Fibroblast of skin of scalp (primary cell): ENCODE measurements at places on chromosomes 2 and 18.

DNA sequence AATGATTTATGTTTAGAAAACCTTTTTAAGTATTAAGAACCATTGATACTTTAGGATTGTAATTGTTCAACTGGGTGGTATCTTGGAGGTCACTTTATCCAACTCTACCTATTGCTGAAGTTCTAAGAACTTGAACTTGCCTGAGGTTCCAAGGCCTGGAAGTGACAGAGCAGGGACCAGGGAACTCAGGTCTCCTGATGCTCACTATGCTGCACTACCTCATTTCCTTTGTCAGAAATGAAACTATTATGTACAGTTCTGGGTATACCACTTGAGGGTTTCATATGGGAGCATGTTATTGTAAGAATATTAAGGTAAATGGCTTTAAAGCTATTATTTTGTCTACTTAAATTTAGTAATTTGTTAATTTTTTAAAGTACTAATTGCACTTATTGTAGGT is 3.0 kb downstream of the MBD5 start:
- no peak for DNase-seq

- DNase-seq: no peak
Measured at GRCh38 chr2:179602452-179602851, 259.0 kb downstream of the ZNF385B start.

GRCh38 chr2:120849278-120849677 is 113.6 kb downstream of the GLI2 start:
- no peak for DNase-seq

DNA sequence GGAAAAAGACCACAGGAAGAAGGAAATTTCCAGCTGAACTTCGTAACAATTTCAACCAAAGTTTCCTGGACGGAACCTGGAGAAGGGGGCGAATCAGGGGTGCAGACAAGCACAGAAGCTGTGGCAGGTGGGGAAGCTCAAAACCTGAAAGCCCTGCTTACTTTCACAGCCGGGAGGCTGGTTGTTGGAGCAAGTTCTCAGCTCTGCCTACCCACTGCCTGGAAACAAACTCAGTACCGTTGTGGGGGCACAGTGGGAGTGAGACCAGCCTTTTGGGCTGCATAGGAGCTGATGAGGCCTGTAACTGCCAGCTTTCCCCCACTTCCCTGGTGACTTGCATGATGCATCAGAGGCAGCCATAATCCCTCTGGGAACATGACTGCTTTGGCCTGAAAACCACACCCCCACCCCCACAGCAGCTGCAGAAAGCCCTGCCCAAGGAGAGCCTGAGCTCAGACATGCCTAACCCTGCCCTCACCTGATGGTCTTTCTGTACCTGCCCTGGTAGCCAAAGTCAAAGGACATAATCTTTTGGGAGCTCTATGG is 207.0 kb upstream of the VWC2L start:
- peak; percentile 54 for DNase-seq

- DNase-seq: no peak
Measured at GRCh38 chr2:98545591-98545990, 62.7 kb downstream of the COA5 start.

DNA sequence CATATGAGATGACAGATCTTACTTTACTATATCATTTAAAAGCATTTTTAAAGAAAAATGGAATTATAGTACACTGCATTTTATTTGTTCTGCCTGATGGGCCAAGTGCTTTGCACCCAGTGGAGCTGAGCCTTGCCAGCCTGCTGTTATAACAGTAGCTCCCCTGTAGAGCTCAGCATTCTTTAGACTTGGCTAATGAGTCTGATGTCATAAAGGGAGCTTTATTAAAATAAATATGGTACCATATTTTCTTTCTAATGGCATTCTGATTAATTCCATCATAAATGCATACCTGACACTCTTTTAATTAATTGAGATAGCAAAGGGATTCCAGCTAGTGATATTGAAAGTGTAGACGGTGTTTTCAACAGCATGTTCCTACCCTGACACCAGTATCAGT is 40.7 kb downstream of the PARD3B start:
- peak; percentile 7 for DNase-seq

- DNase-seq: no peak
Measured at GRCh38 chr2:17879913-17880274, 1.4 kb downstream of the KCNS3 start.

GRCh38 chr2:88590998-88591613 is 36.2 kb downstream of the EIF2AK3 start:
- peak; percentile 69 for DNase-seq

- DNase-seq: no peak
Measured at GRCh38 chr2:238238766-238239542, 884 bp downstream of the HES6 start.

- DNase-seq: no peak
Measured at GRCh38 chr2:212180408-212181083, 358.1 kb downstream of the ERBB4 start.

- DNase-seq: no peak
Measured at GRCh38 chr2:134667541-134667940, 51.3 kb downstream of the TMEM163 start.

DNA sequence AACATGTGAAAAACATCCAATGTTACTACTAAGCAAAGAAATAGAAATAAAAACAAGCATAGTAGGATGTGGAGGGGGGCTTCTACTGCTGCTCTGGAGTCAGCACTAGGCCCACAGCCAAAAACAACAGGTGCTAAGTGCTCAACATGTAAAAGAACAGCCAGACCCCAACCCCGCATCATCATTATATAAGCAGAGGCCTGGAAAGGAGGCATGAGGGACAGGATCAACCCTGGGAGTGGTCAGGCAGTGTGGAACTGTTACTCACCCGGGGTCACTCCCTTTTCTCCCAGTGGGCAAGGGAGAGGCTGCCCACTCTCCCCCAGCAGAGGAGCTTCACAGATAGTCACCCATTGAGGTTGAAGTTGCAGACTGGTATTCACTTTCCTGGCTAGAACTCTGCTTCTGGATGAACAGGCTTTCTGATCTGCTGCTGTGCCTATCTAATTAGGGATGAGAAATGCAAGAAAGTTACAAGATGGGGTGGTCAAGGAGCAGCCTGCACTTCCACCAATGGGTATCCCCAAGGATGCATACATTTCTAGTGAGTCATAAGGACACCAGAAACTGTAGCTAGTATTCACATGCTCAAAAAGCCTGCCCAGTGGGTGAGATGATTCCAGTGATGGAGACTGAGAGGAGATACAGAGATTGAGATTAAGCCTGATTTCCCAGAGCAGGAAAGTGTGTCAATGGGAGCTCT is 480.1 kb upstream of the TCF4 start:
- peak; percentile 90 for DNase-seq

GRCh38 chr2:207902821-207903220 is 122.5 kb downstream of the PLEKHM3 start:
- no peak for DNase-seq

DNA sequence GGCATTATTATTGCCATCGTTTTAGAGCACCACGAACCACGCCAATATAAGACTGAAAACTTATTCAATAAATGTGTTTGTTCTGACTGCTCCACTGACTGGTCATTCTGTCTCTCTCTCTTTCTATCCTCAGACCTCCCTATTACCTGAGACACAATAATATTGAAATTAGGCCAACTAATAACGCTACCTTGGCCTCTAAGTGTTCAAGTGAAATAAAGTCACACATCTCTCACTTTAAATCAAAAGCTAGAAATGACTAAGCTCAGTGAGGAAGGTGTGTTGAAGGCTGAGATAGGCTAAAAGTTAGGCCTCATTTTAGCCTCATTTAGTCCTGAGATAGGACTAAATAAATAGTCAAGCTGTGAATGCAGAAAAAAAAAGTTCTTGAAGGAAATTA is 38.8 kb downstream of the G6PC2 start:
- no peak for DNase-seq

DNA sequence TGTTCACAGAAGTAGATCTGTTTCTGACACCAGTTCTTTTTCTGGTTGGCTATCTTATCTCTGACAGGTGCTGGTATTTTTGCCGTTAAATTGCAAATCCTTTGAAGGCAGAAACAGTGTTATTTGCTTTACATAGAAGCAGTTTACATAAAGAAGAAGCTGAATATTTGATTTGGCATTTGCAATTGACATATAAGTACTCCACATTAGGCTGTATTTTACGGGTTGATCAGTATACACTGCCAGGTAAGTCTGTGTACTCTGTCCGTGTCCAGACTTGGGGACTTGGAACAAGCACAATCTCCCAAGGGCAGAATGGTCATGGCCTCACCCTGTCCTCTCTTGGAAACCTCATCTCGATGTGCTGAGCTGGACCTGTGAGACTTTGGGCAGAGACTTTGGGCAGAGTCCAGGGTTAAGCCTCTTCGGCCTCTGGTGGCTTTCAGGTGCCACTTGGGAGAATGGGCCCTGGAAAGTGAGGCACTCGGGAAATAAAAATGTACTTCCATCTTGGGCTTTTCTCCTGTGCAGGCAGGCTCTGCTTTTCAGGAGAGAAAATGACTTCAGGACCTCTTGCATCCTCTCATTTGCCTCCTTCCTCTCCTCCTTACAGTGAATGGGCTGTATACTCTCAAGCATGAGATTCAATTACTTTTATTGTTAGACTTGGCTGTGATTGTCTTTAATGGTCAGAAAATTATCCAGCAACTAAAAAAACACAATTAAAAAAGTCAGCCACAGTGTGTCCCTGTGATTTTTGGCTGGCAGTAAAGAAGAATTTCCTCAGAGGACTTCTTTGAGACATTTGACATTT is 108.5 kb downstream of the RAPGEF4 start:
- DNase-seq: no peak

DNA sequence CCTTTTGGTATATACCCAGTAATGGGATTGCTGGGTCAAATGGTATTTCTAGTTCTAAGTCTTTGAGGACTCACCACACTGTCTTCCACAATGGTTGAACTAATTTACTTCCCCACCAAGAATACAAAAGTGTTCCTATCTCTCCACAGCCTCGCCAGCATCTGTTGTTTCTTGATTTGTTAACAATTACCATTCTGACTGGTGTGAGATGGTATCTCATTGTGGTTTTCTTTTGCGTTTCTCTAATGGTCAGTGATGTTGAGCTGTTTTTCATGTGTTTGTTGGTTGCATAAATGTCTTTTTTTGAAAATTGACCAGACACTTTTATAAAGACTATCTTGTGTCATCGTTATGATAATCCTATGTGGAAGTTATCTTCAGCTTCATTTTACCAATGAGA is 16.0 kb upstream of the ATP8B1 start:
- no peak for DNase-seq

GRCh38 chr2:200318940-200319435 is 12.5 kb downstream of the SPATS2L start:
- no peak for DNase-seq

- DNase-seq: no peak
Measured at GRCh38 chr2:99727199-99727598, 237.4 kb upstream of the REV1 start.

- DNase-seq: no peak
Measured at GRCh38 chr18:22585333-22585732, 167.6 kb upstream of the CTAGE1 start.

- no peak for DNase-seq
Measured at GRCh38 chr2:23414106-23414505, 29.1 kb downstream of the KLHL29 start.

DNA sequence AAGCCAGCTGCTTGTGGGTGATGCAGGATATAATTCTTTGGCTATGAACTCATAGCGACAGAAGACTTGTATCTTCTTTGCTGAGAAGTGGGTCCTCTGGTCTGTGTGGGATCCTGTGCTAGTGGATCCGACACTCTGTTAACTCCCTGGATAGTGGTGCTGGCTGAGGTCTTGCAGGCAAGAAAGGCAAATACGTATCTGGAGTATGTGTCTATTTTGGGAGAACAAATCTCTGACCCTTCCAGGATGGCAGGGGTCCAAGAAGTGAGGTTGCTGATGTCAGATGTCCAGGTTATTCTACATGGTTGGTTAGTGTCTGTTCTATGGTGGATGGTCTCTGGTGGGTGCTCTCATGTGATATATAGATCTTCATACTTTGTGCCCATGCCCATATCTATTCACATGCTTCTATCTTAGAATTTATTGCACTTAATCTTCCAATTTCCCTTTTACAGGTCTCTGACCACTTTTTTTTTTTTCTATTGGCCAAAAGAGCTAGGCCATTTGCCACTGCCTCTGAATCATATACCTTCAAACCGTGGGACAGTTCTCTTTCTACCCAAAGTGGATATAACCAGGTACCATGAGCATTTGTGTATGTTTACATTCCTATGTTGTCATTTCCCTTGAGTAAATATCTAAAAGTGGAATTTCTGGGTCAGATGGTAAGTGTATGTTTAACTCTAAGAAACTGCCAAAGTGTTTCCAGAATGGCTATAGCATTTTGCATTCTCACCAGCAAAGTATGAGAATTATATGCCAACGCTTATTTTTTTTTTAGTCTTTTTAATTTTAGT is 45.1 kb upstream of the RBMS1 start:
- no peak for DNase-seq
